ENCODE measurements at places on chromosomes 6 and 20. TPM values are rescaled to one million over a fixed set of nuclear protein-coding genes. Genes with fewer than 3 reads are reported as not detected.

Gene IL20RA
- not detected for total RNA-seq

DNA sequence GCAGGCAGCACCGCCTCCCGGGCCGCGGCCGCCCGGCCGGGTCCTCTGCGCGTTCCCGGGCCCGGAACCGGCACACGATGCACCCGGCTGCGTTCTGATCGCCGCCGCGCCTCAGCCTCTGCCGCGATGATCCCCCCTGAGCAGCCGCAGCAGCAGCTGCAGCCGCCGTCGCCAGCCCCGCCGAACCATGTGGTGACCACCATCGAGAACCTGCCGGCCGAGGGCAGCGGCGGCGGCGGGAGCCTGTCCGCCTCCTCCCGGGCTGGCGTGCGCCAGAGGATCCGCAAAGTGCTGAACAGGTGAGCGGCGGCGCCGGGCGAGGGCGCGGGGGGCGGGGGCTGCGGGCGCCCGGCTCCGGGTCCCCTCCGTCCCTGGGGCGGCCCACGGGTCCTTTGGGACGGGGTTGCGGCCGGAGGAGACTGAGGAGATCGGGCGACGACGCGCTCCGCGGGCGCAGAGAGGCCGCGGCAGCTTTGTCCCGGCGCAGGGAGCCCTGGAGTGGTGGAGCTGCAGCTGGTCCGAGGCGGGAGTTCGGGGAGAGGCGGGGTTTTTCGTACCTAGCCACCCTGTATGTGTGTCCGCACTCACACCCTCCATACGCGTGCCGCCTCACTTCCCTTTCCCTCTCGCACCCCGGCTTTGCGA lies 659 bp downstream of the SLC35F1 start:
- no peak overlapping the region for H3K4me3 ChIP-seq
- DNase-seq, result no peak
- peaks cover 12% of the 10 kb centered on the region for H3K4me1 ChIP-seq
- H3K27me3 ChIP-seq, result peaks cover 67% of the 10 kb centered on the region

Gene HCRTR2
- total RNA-seq, result not detected

GRCh38 chr6:170045981-170046667 lies 244.8 kb downstream of the DLL1 start:
- peaks cover 8% of the 10 kb centered on the region for H3K4me1 ChIP-seq
- no peak for DNase-seq
- H3K4me3 ChIP-seq, result no peak overlapping the region
- peaks cover 5% of the 10 kb centered on the region for H3K27me3 ChIP-seq
- H3K36me3 ChIP-seq, result no peaks in the 10 kb centered on the region
- H3K27ac ChIP-seq, result no peak overlapping the region

DNA sequence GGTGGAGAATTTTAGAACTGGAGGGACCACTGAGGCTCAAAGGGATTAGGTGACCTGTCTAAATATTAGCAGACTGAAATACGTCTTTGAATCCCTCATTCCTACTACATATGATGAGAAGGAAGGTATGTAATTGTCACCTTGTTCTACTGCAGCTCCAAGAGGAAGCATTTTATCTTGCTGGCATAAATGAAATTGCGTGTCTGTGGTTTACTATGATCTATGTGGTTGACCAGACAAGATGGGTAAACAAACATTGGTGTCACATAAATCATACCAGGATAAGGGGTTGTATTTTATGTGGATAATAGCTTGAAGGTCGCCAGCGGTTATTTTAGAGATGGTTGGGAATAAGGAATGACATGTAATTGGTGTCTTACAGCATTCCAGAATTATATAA lies 78.2 kb downstream of the LAMA4 start:
- H3K4me1 ChIP-seq, result no peaks in the 10 kb centered on the region
- H3K27ac ChIP-seq, result no peak overlapping the region
- H3K36me3 ChIP-seq, result no peaks in the 10 kb centered on the region
- H3K4me3 ChIP-seq, result no peak overlapping the region

GRCh38 chr6:2792330-2793110 lies 27.3 kb downstream of the WRNIP1 start:
- H3K27ac ChIP-seq, result no peak overlapping the region
- H3K4me3 ChIP-seq, result no peak overlapping the region
- H3K27me3 ChIP-seq, result no peaks in the 10 kb centered on the region
- H3K4me1 ChIP-seq, result peaks cover 27% of the 10 kb centered on the region
- peaks cover 6% of the 10 kb centered on the region for H3K36me3 ChIP-seq

DNA sequence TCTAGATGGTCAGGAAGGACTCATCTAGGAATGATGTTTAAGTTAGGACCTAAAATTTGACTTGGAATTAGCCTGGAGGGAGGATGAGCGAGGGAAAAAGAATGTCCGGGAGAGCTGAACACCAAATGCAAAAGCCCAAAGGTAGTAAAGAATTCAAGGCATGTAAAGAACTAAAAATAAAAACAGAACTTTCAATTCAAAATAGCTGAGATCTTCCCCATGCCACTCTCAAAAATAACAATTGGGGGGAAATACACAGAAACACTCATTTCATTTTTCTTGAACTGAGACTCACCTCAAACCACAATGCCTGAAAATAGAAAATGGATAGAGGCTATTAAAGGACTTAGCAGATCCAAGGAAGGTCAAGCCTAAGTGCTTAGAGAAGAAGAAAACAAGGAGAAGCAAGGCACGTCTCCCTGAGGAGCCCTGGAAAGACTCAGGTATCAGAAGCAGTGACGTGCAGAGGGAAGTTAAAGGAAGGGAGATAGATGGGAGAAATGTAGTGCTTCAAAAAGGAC lies 10.4 kb downstream of the PXT1 start:
- no peaks in the 10 kb centered on the region for H3K36me3 ChIP-seq
- DNase-seq, result no peak
- H3K4me1 ChIP-seq, result no peaks in the 10 kb centered on the region
- no peak overlapping the region for H3K27ac ChIP-seq
- H3K27me3 ChIP-seq, result no peaks in the 10 kb centered on the region

Gene SLC52A3
- total RNA-seq, result not detected

Gene COL9A3
- not detected for total RNA-seq

- no peak for DNase-seq
- no peak overlapping the region for H3K4me3 ChIP-seq
- peaks cover 4% of the 10 kb centered on the region for H3K4me1 ChIP-seq
- no peak overlapping the region for H3K27ac ChIP-seq
Observed at GRCh38 chr6:35208419-35208818, 5.3 kb upstream of the SCUBE3 start.

GRCh38 chr6:43149265-43149664 lies 21.8 kb upstream of the SRF start:
- H3K4me1 ChIP-seq, result no peaks in the 10 kb centered on the region
- no peak for DNase-seq
- H3K27ac ChIP-seq, result no peak overlapping the region
- H3K36me3 ChIP-seq, result no peaks in the 10 kb centered on the region
- peaks cover 2% of the 10 kb centered on the region for H3K27me3 ChIP-seq

DNA sequence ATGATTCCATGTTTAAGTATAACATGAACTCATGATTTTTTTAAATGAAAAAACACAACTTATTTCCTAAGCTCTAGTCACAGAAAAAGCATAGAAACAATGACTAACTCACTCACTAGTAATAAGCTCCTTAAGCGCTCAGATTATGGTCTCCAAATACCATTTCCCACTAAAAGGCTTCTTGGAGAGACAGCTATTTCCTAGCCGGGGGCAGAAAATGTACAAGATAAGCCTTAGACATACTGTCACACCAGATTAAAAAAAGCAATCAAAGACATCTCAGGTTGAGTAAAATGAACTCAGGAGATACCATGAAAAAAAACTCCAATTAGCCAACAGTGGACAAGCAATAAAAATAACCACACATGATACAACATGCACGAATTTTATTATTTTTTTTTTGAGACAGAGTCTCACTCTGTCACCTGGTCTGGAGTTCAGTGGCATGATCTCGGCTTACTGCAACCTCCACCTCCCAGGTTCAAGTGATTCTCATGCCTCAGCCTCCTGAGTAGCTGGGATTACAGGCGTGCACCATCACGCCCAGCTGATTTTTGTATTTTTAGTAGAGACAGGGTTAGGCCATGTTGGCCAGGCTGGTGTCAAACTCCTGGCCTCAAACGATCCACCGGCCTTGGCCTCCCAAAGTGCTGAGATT lies 14.9 kb downstream of the SRPK1 start:
- no peaks in the 10 kb centered on the region for H3K4me1 ChIP-seq
- no peak for DNase-seq
- H3K36me3 ChIP-seq, result peaks cover 34% of the 10 kb centered on the region
- H3K27me3 ChIP-seq, result no peaks in the 10 kb centered on the region
- H3K27ac ChIP-seq, result no peak overlapping the region
- H3K4me3 ChIP-seq, result no peak overlapping the region

DNA sequence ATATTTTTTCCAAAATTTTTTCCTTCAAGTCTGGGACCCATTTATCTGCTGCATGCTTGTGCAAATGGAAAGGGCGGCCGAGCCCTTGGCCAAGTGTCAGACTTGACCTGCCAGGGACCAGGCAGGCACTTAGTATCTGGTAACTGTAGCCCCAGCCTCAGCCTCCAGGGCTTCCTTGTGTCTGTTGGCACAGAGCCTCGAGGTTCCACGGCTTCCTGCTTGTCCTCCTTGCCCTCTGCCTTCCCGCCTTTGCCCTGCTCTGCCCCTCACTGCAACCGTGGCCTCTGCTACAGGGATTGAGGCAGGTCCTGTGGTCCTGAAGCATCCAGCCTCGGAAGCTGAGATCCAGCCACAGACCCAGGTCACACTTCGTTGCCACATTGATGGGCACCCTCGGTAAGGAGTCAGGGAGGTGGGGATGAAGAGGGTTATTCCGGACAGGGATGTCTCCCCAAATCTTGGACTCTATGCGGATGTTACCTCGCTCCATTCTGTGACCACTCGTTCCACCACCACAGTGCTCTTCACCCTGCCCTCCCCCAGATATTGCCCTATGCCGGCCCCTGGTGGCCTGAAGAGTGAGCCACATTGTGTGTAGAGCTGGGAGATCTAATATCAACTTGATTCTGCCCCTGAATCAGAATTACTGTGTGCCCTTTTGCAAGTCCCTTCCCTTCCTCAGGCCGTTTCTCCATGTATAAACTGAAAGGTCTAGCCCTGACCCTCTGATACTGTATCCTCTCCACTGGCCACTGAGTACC lies 41.5 kb upstream of the SRF start:
- H3K36me3 ChIP-seq, result no peaks in the 10 kb centered on the region
- no peak overlapping the region for H3K4me3 ChIP-seq
- no peaks in the 10 kb centered on the region for H3K4me1 ChIP-seq
- no peaks in the 10 kb centered on the region for H3K27me3 ChIP-seq
- no peak for DNase-seq

DNA sequence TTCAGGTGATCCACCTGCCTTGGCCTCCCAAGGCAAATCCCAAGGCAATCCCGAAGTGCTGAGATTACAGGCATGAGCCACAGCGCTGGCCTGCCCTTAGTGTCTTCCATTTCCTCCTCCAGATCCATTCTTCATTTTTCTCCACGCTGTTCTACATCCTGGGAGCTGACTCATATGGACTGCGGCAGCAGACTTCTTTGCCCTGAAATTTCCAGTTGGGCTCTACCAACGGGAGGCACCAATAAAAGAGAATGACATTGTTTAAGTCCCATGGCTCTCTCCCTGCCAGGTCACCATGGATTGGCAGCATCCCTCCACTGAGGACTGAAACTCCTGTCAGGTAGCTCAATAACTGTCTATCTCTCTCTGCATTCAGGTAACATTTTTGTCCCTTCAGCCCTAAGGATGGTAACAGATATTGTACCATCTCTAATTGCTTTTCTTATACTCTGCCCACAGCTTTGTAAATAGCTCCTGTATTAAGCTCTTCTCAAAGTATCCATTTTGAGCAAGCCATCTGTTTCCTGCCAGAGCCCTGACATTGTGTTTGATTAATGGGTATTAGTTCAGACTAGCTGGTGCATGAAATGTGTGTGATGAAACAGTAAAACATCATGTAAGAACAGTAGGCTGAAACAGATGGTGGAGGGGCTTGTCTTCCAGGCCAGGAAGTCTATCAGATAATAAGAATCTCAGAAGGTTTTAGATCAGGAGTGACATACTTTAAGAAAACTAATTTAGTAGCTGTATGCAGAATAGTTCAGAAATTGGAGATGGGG lies 3.6 kb downstream of the TBCC start:
- no peak overlapping the region for H3K4me3 ChIP-seq
- H3K36me3 ChIP-seq, result no peaks in the 10 kb centered on the region
- no peak overlapping the region for H3K27ac ChIP-seq
- H3K4me1 ChIP-seq, result peaks cover 26% of the 10 kb centered on the region
- DNase-seq, result no peak

Gene TRERF1
- total RNA-seq, result 31.0 TPM

DNA sequence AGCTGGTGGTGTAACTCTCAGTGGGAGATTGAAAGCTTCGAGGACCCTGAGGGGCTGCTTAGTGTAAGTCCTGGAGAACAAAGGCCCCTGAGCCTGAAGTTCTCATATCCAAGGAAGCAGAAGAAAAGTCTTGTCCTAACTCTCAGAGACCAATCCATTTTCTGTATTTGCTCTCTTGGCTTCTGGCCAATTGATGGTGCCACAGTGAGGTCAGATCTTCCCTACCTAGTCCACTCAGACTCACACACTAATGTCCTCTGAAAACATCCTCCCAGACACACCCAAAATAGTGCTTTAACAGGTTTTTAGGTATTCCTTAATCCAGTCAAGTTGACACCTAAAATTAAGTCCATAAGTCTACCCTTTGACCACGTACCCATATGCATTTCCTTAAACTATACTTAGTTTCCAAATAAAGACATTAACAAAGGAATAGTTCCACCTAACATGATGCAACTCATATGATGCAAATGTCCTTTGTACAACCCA lies 29.4 kb downstream of the ZNF292 start:
- peaks cover 18% of the 10 kb centered on the region for H3K4me1 ChIP-seq
- peaks cover 10% of the 10 kb centered on the region for H3K36me3 ChIP-seq
- H3K27ac ChIP-seq, result no peak overlapping the region
- H3K27me3 ChIP-seq, result no peaks in the 10 kb centered on the region
- no peak for DNase-seq

GRCh38 chr6:125968493-125968892 lies 11.9 kb downstream of the HINT3 start:
- H3K27ac ChIP-seq, result no peak overlapping the region
- no peak for DNase-seq
- no peaks in the 10 kb centered on the region for H3K4me1 ChIP-seq
- H3K27me3 ChIP-seq, result no peaks in the 10 kb centered on the region
- H3K36me3 ChIP-seq, result peaks cover 36% of the 10 kb centered on the region

DNA sequence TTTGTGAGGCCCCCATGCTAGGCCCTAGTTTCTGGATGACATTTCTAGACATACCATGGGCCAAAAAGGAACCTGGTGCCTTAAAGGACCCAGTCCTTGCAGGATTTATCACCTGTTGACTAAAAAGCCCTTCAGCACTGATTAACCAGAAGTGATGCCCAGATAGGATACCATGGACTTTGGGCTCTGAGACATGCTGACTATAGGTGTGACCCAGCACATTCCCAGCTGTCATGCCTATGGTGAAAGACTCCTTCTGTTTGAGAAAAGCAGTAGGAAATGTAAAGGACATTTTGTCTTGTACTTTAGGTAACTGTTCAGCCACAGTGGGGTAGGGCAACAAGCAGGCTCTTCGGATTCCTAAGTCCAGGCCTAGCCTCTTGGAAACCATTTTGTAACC lies 724.2 kb downstream of the CD109 start:
- DNase-seq, result no peak
- H3K36me3 ChIP-seq, result no peaks in the 10 kb centered on the region
- no peaks in the 10 kb centered on the region for H3K4me1 ChIP-seq
- H3K4me3 ChIP-seq, result no peak overlapping the region
- H3K27ac ChIP-seq, result no peak overlapping the region
